CD4-positive, alpha-beta memory T cell (primary cell): ENCODE measurements at places on chromosomes 1 and 21. TPM values are rescaled to one million over a fixed set of nuclear protein-coding genes. Genes with fewer than 3 reads are reported as not detected.

DNA sequence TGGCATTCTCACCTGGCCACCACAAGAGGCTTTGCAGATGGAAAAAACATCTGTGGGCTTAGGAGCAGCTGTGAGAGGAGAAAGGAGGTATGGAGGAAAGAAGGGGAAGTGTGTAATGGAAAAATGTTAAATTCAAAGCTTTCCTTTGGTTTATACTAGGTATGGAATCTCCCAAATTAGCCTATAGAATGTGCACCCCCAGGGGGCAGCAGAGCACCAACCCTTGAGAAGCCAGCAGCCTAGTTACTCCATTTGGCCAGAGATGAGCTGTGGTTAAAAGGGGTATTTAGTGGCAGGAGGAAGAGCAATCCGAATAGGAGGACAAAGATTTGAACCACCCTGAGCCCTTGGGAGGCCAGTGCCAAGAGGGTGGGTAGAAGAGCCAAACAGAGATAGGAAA lies 97.5 kb upstream of the CTTNBP2NL start:
- DNase-seq = no peak

Gene KIF14
- polyA plus RNA-seq = not detected

DNA sequence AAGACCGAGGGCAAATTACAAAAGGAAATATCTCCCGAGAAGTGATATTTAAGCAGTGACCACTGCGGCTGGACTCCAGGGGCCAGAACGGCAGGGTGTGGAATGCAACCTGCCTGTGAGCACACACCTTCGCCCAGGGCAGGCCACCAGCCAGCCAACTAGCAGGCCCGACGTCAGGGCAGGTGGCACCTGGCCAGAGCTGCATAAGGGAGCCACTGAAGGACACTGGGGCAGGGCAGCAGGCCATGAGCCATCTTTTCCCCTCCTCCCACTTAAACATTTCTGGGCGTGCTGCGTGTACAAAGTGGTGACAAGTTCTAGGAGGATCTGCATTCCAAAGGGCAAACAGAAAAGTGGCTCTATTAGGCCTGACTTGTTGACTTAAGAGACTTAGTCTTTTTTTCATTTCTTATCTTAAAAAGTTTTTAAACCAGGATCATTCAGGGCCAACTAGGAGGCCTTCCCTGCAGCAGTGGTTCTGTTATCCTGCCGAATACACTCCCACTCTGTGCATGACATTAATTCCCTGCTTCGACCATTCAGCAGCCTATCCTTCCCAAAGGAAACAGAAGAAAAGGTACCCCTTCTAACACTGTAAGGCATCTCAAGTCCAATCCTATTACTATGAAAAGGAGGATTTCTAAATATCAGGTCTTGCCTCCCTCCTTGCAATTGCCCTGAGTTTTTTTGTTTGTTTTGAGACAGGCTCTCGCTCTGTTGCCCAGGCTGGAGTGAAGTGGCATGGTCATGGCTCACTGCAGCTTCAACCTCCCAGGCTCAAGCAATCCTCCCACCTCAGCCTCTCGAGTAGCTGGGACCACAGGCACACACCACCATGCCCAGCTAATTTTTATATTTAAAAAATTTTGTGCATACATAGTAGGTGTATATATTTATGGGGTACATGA lies 96.3 kb downstream of the BCAR3 start:
- DNase-seq = no peak

Gene LRIF1
- polyA plus RNA-seq = 20.3 TPM

Gene TMEM39B
- polyA plus RNA-seq = 4.2 TPM

- peak; percentile 13 for DNase-seq
Observed at GRCh38 chr1:84780000-84780716, 89.9 kb upstream of the SSX2IP start.

GRCh38 chr1:116916533-116917445 lies 7.1 kb downstream of the PTGFRN start:
- DNase-seq = no peak

Gene CELA2B
- polyA plus RNA-seq = not detected

- no peak for DNase-seq
Observed at GRCh38 chr1:39928809-39929587, 25.9 kb upstream of the MFSD2A start.

- no peak for DNase-seq
Observed at GRCh38 chr1:18480315-18481189, at the start of gene KLHDC7A. Gene KLHDC7A (plus strand): TSS chr1:18480930. CDS start chr1:18480982, 52 bp downstream.

- no peak for DNase-seq
Observed at GRCh38 chr21:33578959-33579542, 9.4 kb downstream of the DONSON start.

Gene CNKSR1
- 1.1 TPM for polyA plus RNA-seq

DNA sequence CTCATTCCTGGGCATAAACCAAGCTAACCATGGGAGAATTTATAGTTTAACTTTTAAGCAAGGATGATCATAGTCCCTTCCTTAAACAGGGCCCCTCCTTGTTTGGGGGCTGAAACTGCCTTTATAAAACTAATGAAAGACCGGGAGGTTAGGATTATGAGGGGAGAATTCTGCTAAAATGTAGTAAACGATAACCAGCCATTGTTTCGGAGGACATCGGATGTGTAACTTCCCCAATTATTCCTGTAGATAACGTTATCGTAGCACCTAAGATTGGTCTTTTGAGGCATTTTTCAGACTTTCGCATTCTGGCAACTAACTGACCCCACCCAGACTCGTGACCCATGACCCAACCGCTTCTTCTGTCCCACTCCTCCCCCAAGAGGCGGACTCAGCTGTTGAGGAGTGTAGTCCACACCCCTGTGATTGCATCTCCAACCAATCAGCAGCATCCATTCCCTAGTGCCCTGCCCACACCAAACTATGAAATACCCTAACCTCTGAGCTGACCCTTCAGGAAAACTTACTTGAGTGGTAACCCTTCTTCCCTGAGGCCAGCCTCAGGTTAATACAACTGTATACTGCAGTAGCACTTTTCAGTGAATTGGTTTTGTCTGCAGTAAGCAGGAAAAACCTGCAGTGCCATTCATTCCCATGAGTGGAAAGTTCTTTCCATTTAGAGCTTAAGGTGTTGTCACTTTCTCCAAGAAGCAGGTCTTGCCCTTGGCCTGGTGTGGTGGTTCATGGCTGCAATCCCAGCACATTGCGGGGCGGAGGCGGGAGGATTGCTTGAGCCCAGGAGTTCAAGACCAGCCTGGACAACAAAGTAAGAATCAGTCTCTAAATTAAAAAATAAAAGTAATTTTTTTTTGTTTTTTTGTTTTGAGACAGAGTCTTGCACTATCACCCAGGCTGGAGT lies 823 bp upstream of the SYF2 start:
- DNase-seq = peak; percentile 40

- no peak for DNase-seq
Observed at GRCh38 chr1:157994704-157995582, 1.5 kb downstream of the KIRREL1 start.

DNA sequence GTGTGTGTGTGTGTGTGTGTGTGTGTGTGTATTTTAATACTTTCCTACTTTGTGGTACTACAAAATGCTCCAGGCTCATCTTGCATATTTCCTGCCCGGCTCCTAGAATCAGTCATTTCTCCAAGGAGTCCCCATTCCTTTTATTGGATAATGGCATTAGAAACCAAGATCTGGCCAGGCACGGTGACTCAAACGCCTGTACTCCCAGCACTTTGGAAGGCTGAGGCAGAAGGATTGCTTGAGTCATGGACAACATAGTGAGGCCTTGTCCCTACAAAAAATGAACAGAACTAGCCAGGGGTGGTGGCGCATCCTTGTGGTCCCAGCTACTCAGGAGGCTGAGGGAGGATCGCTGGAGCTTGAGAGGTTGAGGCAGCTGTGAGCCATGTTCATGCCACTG lies 20.3 kb downstream of the EPB41 start:
- no peak for DNase-seq

- no peak for DNase-seq
Observed at GRCh38 chr1:209927466-209927865, 10.6 kb upstream of the SYT14 start.

DNA sequence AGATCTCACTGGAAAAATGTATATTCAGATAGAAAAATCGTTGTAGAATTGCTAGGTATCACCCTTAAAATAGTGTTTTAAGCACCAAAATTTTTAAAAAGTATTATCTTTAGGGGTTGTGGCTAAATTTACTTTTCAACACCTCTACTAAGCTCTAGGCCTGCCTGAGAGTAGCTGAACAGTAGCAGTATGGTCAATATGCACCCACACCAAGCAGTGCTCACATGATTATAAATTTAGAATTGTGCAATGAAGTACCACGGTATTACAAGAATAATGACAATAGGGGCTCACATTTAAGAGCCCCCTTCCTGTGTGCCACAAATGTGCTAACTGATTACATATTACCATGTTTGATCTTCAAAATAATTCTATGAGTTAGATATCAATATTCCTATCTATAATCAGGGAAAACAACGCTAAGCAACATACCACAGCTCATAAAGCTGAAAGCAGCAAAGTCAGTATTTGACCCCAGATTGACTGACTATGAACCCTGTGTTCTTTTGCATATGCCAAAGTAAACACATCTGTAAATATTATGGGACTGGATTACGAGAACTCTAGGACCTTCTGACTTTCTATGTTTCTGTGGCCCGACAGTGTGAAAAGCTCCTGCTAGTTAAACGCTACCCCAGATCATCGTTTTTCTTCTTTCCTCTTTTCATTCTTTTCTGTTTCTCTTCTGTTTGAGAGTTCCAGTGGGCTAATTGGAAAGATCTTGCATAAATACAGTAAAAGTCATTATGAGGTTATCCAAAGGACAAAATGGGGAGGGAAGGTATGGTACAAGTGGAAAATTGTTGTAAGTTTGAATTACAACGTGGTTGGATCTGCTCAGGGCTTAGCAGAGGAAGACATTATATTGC lies 201.1 kb upstream of the C1orf87 start:
- no peak for DNase-seq

- peak; percentile 67 for DNase-seq
Observed at GRCh38 chr1:151457911-151458801, 1.1 kb downstream of the POGZ start.

DNA sequence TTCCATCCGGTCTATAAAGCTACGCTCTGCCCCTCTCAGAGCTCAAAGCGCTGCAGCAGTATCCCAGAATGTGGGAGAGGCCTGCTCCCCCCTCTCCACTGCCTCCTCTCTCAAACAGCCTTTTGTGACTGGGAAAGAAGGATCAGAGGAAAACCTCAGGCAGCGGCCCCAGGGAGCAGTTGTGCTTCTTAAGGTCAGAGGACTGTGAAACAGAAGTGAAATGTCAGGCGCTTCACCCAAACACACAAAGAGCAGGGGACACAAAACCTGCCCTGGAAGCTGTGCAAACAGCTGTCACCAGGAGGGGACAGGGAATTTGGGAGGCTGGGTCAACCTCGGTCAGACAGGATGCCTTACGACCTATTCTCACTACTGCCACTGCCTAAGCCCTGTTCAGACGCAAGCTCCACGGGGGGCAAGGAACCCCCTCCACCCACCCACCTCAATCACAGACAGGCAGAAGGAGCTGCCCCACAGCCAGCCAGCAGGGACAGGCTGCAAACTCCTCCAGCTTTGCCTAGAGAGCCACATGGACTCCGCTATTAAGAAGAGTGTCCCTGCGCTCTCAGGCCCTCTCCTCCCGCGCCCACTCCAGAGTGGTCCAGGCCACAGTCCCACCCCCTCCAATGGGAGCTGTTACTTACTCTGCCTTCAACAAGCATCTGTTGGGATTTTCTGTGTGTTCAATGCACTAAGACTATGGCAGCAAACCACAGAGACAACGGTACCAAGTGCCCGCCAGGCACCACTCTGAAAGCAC lies 14.6 kb downstream of the SSBP3 start:
- DNase-seq = no peak

Gene LEPROT
- 24.4 TPM for polyA plus RNA-seq

Gene TINAGL1
- not detected for polyA plus RNA-seq

Gene NBPF12
- 0.76 TPM for polyA plus RNA-seq

Gene XCL1
- 0.19 TPM for polyA plus RNA-seq
